ENCODE measurements at places on chromosomes 11 and 22.

GRCh38 chr22:23102776-23103175 lies 32.5 kb downstream of the GNAZ start:
- no peak for DNase-seq

DNA sequence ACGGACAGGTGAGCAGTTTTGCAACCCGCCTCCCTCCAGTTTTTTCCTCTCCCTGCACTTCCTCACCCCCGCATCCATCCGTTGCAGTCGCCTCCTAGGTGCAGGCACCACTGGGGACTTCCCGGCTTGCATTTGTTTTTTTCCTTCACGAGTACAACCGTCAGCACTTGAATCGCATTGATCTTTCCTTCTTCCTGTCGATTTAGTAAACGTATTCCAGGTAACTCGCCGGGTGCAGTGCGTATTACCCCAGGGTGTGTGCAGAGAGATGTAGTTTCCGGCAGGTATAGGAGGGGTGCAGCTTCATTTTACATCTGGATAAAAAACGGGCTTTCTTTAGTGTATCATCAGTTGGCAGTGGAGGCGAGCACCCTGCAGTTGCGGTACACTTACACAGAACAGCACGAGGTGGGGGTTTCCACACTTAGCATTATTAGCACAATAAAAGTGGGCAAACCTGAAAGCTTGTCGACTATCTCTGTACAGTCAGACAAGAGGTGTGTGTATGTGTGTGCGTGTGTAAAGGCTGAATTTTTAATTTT lies at the start of gene SORL1-AS1:
Gene SORL1-AS1 (minus strand): TSS at position 359 of the 542 bp plus-strand sequence.
- DNase-seq: no peak

GRCh38 chr22:35524966-35525686 lies 15.5 kb upstream of the RASD2 start:
- DNase-seq: no peak

DNA sequence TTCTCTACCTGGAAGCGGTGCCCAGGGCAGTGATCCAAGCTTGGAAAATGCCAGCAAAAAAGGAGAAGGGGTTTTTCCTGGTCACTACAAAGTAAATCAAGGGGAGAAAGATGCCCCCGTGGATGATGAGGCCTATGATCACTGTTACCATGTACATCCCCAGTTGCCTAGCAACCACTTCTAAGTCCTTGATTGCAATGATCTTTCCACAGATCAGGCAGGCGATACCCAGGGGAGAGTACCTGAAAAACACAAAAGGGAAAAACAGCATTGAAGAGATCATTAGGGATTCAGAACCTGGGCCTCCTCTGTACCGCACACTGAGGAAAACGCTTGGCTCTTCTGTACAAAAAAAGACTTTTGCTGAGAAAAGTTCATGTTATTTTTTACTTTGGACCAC lies 127.1 kb downstream of the SLC1A2 start:
- no peak for DNase-seq

- DNase-seq: peak; percentile 45
These were observed 522 bp downstream of the RHOG start for GRCh38 chr11:3840004-3840869.

DNA sequence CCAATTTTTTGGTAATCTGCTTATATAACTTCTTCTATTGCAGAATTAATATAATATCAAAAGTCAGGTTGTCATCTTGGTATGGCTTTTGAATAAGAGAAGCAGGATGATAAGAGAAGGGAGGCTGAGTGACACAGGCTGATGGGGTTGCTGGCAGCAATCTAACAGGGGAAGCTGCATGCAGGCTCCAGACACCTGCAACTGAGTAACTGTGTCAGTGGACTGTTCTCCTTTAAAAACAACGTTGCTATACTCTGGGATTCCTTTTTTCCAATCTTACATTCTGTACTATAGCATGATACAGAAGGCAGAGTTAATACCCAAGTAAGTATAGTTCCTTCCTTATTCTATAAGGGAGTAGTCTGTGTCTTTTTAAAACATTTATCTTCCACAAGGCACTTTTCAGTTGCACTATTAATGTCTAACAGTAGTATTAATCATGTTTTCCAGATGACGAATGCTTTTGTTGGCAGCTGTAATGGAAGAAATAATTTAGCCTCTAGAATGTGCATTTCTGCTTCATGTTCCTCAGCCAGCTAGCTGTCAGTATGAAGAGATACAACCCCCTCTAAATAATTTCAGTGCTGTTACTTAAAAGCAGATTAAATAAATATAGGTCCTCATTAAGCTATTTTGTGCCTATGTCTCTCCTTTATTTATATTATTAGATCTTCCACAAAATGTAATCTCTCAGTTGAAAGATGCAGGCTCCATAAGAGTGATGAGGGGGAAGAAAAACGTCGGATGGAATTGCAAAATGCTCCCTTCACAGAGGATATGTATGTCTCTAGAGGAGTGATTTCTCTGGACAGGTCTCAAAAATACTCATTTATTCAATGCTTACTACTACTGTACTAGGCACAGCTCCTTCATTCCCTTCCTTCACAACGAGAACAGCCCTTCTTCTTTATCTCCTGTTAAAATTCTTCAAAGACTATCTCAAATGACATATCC lies 50.8 kb downstream of the ATG16L2 start:
- DNase-seq: no peak

DNA sequence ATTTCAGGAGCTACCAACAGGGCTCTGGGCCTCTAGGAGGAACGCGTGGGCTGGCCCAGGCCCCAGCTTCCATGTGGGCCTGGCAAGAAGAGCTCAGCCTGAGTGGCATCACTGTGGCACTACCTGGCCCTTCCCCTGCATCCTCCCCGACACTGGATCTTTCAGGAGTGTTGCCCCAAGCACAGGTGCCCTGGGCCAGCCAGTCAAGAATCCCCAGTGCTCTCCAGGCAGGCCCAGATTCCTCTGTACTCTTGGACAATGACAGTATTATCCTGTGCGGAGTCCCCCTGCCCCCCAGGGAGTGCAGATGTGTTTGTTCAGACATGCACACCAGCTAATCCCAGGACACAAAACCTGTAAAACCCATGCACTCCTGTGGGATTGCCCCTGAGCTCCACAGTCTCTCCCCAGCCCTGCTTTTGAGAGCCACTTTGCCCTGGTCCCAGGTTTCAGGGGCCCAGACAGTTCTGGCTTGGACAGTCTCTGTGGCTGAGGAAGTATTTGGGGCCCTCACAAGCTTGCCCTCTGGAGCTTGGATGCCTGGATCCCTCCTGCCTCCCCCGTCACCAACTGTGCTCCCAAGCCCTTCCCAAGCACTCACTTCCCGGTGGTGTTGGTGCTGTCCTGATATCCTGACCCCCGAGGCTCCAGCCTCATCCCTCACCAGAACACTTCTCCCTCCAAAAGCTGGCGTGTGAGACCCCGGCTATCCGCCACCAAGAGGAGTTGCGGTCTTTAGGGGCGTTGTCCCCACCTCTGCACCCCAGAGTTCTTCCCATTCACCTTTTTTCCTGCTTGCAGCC lies 39.9 kb downstream of the KCNC1 start:
- no peak for DNase-seq

- DNase-seq: peak; percentile 52
These were observed 50.0 kb upstream of the POU2AF1 start for GRCh38 chr11:111429066-111429506.

DNA sequence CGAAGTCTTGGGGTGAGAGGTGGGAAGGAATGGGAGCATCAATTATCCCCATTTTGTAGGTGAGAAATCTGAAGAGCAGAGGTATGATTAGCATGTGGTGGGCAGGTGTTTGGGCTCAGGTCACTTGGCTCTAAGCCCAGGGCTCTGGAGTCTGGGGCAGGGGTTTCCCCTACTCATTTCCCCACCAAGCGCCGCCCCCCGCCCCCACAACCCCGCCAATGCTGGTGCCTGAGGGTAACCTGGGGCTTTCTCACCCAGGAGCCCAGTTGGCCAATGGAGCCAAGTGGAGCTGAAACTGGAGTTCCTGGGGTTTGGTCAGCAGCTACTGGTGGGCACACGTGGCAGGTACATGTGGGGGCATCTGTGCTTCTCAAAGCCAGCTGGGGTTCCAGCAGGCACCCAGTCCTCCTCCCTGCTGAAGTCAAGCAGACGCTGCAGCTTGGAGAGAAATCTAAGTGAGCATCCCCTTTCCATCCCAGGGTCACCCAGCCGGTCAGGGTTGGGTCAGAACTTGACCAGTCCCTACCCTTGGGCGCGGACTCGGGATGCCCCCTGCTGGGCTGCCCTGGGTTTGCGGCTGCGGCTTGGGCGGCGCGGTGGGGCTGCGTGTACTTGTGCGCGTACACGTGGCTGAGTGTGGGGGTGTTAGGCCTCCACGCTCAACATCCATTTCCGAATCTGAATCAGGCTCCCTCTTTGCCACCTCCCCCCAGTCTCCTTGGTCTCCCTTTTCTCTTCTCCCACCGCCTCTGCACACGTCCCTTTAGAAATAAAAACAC lies 1.7 kb upstream of the CHRM1 start:
- DNase-seq: peak; percentile 50

DNA sequence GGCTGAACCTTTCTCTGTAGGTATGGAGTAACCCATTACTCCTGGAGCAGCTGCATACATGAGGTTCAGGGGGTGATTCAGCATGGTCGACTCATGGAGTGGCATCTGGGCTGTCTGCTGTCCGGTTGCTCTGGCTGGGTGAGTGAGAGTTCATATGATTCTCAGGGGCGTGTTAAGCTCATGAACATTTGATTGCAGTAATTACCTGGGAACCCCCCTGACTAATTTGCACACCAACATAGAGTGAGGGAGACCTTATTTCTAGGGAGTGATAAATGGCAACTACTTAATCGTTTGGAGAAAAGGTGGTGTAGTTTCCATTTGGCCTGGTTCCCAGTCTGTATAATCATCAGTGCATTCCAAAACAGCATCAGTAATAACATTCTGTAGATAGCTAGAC lies 661.9 kb downstream of the ETS1 start:
- DNase-seq: no peak

- no peak for DNase-seq
These were observed 110.4 kb upstream of the AKIP1 start for GRCh38 chr11:8800520-8801110.

DNA sequence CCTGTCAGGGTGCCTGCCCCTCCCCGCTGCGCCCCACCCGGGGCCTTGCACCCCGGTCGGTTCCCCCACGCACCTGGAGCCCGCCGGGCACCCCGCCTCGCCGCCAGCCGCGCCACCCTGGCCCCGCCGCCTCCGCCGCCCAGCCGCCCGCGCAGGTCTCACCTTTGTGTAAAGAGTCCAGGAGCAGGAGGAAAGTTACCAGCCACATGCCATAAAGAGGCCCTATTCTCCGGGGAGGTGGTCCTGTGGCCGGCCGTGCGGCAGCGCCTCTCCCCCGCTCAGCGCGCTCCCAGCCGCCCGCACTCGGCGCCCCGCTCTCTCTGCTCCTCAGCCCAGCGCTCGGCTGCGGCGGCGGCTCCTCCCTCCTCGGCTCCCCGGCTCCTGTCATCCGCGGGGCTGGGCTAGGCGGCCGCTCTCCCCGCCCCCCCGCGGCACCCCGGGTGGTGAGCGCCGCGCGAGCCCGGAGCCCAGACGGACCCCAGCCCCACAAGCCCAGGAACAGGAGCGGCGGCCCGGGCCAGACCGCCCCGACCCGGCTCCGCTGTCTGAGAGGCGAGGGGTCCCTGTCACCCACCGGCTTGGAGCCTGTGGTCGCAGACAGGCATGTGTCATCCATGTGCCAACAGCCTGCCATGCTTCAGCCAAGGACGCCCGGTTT lies at the start of gene DSCAML1:
Gene DSCAML1 (minus strand): TSS at position 345 of the 658 bp plus-strand sequence. CDS start 137 bp downstream, at position 208.
- DNase-seq: no peak

- DNase-seq: no peak
These were observed 3.8 kb downstream of the COA4 start for GRCh38 chr11:73872749-73873357.

- DNase-seq: no peak
These were observed 102.8 kb upstream of the DRD2 start for GRCh38 chr11:113578033-113578380.

GRCh38 chr11:47056261-47056915 lies 119.8 kb downstream of the CSTPP1 start:
- no peak for DNase-seq

GRCh38 chr11:34560511-34560910 lies 46.9 kb upstream of the ELF5 start:
- no peak for DNase-seq

GRCh38 chr22:27194096-27194748 lies 536.8 kb downstream of the MIAT start:
- DNase-seq: no peak

- no peak for DNase-seq
These were observed 20.6 kb downstream of the TSPAN18 start for GRCh38 chr11:44747316-44747715.

GRCh38 chr22:21766691-21767462 lies 31.3 kb upstream of the YPEL1 start:
- no peak for DNase-seq

GRCh38 chr11:71249301-71249700 lies 3.1 kb downstream of the SHANK2 start:
- no peak for DNase-seq

- DNase-seq: no peak
These were observed 77.8 kb downstream of the C11orf91 start for GRCh38 chr11:33622806-33623205.

- no peak for DNase-seq
These were observed 61.2 kb downstream of the GUCY1A2 start for GRCh38 chr11:106957030-106957482.

DNA sequence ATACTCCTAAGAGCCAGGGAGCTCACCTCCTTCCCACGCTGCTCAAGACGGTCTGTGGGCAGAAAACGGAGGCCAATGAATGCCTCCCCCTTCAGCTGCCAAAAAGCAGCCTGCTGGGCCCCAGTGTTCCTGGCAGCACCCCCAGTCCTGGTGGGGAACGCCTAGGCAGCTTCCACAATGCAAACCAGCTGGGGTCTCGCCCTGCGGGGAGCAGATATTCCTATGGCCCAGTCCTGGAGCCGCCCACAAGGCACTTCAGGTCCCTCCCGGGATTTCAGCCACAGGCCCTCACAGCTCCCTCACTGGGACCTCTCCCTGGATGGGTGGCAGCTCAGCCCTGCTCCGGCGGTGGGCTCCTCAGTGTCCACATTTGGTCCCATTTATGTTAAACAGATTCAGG lies 29.2 kb downstream of the A4GALT start:
- DNase-seq: no peak

DNA sequence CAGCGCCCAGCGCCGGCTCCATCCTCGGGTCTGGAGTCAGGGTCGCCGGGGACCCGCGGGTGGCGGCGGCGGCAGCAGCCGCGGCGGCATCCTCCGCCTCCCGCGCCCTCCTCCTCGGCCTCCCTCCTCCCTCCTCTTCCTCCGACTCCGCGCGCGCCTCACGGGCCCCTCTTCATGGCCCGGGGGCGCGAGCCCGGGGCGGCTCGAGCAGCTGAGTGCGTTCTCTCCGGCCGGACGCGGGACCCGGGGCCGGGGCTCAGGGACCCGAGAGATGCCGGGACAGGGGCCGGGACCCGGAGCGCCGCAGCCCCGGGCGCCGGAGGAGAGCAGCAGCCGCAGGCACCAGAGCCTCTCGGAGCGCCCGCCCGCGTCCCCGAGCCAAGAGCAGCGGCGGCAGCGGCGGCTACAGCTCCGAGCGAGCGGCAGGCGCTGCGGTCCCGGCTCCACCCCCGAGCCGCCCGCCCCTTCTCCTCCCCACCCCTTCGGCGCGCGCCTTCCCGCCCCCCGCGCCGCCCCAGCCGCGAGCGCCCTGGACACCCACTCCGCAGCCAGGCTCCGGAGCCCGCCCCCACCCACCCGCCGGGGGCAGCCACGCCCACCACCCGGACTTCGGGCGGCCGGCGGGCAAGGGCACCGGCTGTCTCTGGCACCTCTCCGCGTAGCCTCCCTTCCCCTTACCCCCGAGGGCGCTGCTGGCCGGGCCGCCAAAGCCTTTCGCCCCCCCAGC lies at the start of gene CHST1:
Gene CHST1 (minus strand): TSS at position 417 of the 727 bp plus-strand sequence. CDS start 14,699 bp downstream, outside the sequence.
- peak; percentile 41 for DNase-seq

GRCh38 chr11:64531906-64532312 lies 59.1 kb upstream of the SLC22A12 start:
- DNase-seq: no peak

GRCh38 chr11:124876818-124877630 lies 11.8 kb downstream of the ROBO3 start:
- DNase-seq: no peak
